Activated CD4-positive, alpha-beta T cell treated with anti-CD3 and anti-CD28 coated beads, Interleukin-2, amount 50 U/mL, for 4 hours (primary cell): ENCODE measurements at places on chromosomes 3 and 15.

DNA sequence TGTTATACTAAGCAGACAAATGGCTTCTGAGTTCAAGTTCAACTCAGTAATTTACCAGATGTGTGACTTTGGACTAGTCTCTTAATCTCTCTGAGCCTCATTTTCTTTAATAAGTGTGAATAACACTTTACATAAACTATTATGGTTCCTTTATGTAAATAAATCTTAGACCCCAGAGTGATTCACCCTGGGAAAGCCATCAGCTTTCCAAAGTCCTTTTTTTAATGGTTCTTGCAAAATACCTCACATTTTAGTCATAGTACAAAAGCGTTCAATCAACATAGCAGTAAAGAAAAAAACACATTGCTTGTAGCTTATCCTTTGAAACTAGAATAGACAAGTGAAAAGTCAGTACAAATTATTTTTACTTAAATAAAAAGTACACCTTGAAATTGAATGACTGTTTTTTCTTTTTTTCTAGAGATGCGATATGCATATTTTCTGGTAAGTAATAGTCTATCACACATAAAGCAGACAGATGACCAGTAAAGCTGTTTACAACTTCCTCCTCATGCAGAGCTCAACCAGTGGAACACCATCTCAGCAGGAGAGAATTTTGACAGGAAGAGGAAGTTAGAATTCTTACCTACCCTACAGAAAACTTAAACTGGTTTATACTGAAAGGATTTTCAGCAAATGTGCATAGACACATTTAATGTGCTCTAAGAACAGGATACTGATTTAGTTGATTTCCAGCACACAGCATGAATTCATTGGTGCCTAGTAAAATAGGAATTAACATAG is 123.0 kb upstream of the AGBL1 start:
- no peak for DNase-seq

DNA sequence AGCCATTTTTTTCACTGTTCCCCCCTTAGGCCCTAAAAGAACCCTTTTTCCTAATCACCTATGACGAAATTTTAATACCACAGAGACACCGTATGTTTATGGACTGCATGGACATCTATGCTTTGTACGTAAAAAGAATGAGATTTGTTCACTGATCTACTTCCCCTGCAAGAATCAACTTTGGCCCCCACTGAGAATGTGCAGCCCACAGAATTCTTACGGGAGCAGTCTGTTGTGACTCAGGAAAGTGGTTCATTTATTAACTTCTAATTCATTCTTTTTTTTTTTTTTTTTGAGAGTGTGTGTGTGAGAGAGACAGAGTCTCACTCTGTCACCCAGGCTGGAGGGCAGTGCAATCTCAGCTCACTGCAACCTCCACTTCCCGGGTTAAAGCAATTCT is 17.6 kb downstream of the EIF4E3 start:
- DNase-seq: no peak

GRCh38 chr3:189419038-189419437 is 212.2 kb upstream of the TP63 start:
- DNase-seq: no peak

GRCh38 chr3:56612146-56612545 is 55.2 kb downstream of the CCDC66 start:
- DNase-seq: no peak

DNA sequence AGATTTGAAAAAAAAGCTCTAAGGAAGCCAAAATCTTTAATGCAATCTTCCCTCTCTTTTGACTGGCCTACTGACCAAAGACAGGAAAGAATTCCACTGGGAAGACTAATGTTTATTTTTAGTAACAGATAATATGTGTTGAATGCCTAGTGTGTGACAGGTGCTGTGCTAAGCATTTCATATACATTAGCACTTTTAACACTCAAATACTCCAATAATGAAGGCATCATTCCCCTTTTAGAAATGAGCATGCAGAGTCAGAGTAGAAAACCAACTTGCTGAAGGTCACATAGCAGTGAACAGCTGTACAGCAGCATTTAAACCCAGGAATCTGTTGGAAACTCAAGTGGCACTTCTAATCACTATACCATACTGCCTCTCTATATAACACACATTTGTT is 170.6 kb downstream of the MINAR1 start:
- DNase-seq: no peak

DNA sequence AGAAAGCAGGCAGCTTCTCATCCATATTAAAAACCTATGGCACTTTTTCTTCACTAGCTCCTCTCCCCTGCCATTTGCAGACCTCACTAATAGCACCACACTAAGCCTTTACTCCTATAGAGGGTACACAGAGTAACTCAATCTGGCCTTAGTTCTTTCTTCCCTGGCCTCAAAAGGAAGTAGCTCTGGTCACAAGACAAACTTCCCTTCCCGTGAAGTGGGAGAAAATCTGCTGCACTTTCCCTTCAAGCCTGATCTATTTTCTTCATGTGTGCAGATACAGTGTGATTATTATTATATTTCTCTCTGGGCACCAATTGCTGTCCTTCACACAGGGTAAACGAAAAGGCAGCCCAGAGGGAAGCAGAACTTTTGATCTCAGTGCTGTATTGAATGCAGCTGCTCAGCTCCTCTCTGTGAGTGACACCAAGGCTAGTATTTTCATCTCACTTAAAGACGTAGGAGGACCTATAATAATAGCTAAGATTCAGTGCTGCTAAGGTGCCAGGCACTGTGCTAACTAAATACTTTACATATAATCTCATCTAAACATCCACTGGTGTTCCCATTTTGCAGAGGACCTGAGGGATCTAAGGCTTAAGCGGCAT is 61.9 kb upstream of the RASGRP1 start:
- DNase-seq: no peak

GRCh38 chr3:10917176-10917575 is 75.4 kb upstream of the SLC6A1 start:
- no peak for DNase-seq

- peak; percentile 92 for DNase-seq
Observed at GRCh38 chr15:64702816-64703631, 72.4 kb downstream of the RBPMS2 start.

DNA sequence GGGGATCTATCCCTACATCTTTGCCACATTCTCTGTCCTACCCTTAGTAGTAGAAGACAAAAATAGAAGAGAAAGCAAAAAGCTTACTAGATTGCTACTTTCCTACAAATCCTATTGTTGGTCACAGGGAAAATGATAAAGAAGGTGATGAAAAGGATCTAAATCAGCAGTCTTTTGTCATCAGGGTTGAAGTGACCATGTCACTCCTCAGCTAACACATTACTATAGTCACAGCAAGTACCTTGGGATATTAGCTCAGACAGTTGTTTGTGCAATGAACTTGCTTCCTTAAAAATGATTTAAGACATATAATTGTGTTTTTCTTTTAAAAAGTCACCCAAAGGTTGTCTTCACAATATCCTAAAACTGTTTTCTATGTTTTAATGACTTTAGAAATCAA is 6.3 kb downstream of the ST3GAL6 start:
- DNase-seq: no peak

- DNase-seq: no peak
Observed at GRCh38 chr3:24235121-24235520, 259.5 kb downstream of the THRB start.

DNA sequence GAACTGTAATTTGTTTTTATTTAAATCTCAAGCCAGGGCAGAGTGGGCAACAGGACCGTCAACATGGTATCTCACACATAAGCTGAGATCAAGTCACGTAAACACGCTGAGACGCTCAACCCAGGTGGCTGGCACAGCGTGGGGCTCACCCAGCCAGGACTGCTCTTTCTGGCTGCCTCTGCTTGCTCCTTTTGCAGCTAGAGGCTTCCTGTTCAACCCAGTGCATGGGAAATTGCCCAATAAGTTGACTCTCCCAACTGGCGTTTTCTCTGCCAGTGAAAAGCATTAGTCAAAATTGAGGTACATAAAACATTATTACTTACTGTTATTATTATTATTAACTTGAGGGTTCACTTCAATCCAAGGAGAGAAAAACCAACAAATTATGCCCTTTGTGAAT is 398.1 kb downstream of the NR2F2 start:
- DNase-seq: no peak

DNA sequence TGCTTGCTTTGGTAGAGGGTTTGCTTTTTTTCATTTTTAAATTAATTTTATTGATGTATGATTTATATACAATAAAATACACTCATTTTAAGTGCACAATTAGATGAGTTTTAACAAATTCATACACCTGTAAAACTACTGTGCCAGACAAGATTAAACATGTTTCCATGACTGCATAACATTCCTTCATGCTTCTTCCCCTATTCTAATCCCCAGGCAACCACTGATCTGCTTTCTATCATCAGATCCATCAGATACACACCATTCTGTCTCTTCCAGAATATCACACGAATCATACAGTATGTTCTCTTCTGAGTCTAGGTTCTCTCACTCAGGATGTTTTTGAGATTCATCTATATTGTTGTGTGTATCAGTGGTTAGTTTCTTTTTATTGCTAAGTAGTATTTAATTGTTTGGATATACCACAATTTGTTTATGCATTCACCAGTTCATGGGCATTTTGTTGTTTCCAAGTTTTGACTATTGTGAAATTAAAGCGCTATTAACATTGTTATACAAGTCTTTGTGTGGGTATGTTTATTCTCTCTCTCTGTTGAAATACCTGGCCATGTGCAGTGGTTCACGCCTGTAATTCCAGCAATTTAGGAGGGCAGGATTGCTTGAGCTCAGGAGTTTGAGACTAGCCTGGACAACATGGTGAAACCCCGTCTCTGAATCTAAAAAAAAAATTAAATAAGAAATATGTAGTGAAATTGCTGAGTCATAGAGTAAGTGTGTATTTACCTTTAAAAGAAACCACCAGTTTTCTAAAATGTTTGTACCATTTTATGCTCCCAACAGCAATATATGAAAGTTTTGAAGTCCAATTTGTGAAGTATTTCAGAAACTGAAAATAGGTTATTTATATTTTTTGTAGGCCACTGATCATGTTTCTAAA is 7.0 kb upstream of the TFG start:
- no peak for DNase-seq

DNA sequence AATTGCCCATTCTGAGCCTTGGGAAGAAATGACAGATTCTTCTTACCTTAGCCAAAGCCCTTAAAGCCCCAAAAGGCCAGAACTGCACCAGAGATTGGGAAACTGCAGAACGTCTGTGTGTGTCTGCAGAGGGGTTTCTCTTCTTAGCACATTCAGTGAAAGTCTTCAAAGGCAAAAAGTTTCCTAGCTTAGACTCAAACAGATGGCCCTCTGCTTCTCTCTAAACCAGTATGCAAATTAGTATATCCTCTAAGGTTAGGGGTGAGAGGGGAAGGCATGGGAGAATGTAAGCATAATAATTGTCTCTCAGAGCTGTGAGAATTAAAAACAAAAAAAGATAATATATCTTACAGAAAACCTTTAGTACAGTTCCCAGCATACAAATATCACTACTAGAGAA is 334.0 kb upstream of the MCTP2 start:
- no peak for DNase-seq

DNA sequence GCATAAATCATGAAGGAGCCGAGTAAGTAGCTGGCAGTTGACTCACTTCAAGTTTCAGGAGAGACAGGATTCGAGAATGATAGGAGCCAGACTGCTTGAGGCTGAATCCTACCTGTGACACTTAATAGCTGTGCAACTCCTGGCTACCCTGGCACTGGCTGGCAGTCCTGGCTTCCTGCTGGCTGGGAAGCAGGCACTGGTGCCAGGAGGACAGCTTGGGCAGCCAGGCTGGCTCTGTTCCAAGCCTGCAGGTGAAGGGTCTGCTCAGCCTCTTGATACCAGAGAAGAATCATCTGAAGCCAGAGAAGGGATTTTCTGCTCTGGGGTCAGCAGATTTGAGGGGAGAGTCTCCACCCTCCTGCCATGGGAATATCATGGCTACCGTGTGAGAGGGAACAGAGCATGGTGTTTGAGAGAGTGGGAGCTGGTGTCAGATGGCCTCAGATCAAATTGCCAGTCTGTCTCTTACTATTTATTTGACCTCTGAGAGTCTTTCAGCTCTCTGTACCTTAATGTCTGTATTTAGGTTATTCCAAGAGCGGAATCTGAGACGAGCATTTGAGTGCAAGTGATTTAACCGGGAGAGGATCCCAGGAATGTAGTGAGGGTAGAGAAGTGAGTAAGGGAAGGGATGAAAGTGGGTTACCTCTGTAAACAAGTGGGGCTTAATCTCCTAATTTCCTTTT is 4.4 kb upstream of the XIRP1 start:
- DNase-seq: no peak
